ENCODE measurements at places on chromosomes 2 and 18.

GRCh38 chr2:227884511-227884947 lies 13.1 kb downstream of the DAW1 start:
- DNase-seq, result peak; percentile 13

GRCh38 chr2:230929381-230930148 lies 4.5 kb upstream of the GPR55 start:
- DNase-seq, result no peak

DNA sequence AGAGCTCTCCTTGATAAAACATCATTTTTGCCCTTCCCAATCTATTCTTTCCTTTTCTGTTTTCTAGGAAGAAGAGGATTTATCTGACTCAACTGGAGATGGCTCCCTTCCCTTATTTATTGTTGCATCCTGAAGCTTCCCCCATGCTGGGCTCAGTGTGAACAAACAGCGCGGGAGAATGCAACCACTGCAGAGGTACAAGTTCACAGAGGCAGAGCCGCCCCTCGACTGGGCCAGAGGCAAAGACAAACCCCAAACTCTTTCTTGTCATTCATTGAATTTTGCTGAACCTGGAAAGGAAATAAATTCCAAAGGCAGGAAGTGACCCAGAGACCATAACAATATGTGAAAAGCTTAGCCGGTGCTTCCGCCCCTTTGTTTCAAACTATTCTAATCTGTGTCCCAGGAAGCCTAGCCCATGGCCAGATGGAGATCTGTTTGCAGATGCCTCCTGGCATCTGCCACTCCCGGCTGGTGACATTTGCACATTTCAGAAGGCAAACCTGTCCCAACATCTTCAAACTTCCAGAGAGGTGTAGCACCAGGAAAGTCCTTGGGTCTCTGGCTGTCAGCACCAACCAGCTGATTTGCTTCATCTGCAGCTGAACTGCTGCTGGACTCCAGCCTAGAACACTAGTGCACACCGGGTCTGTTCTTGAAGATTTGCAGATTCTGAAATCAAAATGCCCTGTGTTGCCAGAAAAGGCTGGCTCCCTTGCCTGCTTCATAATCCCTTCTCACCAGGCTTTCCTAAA lies 79.4 kb upstream of the MAP4K3 start:
- no peak for DNase-seq

- peak; percentile 10 for DNase-seq
Measured at GRCh38 chr2:119028327-119029174, 86.6 kb downstream of the MARCO start.

GRCh38 chr2:189128970-189129369 lies 50.6 kb downstream of the COL5A2 start:
- no peak for DNase-seq

DNA sequence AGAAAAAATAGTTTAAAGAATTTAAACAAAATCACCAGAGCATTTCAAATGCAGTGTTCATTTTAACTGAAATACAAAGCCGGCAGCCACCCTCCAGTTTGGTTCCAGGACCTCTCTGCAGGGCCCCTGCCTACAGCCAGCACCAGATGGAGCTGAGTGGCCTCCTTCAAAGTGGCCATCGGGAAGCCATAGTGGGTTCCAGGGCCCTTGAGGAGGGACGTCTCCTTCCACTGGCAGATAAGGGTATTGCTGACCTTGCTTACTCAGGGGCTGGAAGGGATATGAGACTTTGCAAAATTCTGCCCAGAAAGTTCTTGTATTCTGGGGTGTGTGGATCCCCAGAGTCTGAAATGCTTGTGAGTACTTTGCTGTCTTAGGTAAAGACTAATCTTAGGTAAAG lies 205.2 kb upstream of the APCDD1 start:
- DNase-seq, result no peak

GRCh38 chr2:135820003-135820618 lies 16.9 kb downstream of the LCT start:
- peak; percentile 4 for DNase-seq

DNA sequence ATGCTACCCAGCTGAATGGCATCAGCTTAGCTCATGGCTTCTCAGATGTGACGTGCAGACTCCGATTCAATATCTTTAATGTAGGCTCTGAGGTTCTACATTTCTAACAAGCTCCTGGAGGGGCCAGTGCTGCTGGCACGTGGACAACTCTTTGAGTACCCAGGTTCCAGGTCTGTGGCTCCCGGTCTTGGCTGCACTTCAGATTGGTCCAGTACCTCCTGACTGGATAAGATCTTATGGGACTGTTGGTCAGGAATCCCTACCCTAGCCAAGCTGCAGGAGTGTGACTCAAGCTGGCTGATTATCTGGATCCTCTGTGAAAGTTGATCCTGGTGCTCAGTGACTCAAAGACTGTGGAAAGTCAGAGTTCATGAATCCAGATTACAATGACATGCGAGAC lies 222.1 kb downstream of the ANKRD30B start:
- DNase-seq, result no peak

DNA sequence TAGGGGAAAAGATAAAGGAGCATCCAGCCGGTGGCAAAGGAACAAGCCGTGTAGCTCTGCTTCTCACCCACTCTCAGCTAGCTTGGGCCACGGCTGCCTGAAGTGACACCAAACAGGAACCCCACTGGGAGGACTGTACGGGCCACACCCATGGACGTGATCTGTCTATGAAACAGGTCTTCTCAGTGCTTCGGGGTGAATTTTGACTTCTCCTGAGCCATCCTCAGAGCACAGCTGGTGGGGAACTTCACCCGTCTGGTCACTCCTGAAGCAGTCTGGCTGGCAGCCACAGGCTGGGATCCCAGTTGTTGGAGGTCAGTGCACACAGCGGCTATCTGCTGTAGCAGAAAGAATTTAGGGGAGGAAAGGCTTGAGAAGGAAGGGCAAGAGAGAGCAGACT lies 223.8 kb downstream of the FAM210A start:
- no peak for DNase-seq

DNA sequence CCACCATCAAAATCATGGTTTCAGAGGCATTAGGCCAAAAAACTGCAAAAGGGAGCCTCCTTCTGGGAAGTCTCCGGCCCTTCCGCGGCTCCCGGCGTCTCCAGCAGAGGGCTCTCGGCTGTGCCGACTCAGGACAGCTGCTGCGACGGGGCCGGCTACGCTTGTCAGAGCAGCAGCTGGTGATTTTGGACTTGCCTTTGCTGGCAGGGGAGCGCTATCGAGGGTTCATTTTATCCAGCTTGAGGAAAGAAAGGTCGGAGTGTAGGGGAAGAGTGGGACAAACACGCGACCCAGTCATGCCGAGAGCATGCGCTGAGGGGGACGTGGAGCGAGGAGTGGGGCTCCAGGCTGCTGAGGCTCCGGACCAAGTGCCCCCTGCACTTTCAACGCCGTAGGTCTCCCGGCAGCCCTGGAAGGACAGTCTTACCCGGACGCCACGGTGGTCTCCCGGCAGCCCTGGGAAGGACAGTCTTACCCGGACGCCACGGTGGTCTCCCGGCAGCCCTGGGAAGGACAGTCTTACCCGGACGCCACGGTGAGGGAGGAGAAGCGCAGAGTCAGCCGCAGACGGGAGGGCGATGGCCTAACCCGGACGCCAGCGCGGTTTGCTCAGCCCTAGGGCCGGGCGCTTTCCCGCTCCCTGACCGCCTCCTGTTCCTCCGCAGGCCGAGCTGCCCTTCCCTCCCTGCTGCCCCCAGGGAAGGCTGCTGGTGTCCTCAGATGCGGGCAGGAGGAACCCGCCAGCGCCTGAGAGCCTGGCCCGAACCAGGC lies 21.7 kb downstream of the DDX18 start:
- DNase-seq, result no peak

- DNase-seq, result no peak
Measured at GRCh38 chr2:40230707-40231432, 221.0 kb downstream of the SLC8A1 start.

- no peak for DNase-seq
Measured at GRCh38 chr2:41495050-41495449, 552.8 kb upstream of the PKDCC start.

DNA sequence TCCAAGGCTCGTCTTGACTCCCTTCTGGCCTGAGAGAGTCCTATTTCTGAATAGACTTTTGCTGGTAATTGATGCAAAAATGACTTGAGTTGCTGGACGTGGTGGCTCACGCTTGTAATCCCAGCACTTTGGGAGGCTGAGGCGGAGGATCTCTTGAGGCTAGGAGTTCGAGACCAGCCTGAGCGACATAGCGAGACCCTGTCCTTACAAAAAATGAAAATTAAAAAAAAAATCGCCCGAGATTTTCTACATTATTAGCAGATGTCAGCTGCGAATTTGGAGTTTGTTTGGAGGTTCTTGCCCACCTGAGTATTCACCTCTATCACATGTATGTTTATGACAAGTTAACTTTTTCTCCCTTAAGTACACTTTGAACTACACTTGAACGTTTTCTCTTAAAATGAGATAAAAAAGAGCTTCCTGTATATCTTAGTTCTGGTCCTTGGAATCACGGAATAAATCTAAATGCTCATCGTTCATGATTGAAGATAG lies 471 bp upstream of the C2orf42 start:
- DNase-seq, result no peak

GRCh38 chr2:46653539-46653938 lies 174.2 kb downstream of the TMEM247 start:
- DNase-seq, result no peak

DNA sequence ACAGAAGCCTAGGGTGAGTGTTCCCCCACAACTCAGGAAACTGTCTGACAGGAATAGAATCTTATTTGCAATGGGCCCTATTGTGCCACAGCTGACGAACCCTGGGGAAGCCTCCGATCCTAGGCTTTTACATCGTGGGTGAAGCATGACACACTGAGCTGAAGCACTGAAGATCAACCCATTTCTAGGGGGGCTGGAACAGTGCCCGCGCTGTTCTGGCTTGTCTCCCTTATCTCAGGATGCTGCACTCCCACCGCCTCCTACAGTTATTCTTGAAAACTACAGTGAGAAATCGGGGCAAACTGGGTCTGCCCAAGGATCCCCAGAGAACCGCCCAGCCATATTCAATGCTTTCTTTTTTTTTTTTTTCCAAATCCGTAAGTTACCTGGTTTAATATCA lies 41.1 kb downstream of the NETO1 start:
- no peak for DNase-seq

- no peak for DNase-seq
Measured at GRCh38 chr2:138640921-138641676, 139.1 kb downstream of the NXPH2 start.

- no peak for DNase-seq
Measured at GRCh38 chr2:175126661-175127060, 41.3 kb downstream of the ATF2 start.

DNA sequence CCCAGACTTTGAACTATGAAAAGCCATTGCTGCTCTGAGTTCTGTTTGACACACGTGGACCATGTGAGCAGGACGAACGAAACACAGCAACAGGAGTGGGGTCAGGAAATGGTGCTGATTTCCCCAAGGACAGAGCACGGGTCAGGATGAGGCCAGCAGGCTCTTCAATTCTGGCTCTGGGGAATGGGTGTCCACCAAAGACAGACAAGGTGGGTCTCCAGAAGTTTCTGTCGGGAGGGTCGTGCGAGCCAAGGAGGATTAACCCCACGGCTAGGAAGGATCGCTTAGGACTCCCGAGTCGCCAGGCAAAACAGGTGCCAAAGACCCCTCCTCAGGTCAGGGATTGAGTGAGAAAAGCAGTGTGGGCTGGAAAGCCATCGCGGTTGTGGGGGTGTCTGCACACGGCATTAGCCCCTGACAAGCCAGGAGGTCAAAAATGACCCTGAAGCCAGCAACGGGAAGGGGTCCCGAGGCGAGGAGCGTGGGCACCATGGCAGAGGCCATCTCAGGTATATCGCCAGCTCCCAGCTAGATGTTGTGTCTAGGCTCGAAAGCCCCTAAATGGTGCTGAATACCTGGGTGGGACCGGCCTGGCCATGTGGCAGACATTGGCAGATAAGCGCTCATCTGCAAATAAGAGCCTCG lies 213.9 kb upstream of the SALL3 start:
- no peak for DNase-seq

- DNase-seq, result no peak
Measured at GRCh38 chr18:74604774-74605173, 7.1 kb downstream of the ZNF407 start.

GRCh38 chr2:119755906-119756305 lies 3.8 kb upstream of the PTPN4 start:
- no peak for DNase-seq

GRCh38 chr2:192546565-192546964 lies 351.8 kb upstream of the TMEFF2 start:
- no peak for DNase-seq

- no peak for DNase-seq
Measured at GRCh38 chr2:108612514-108613183, 78.4 kb downstream of the LIMS1 start.

- no peak for DNase-seq
Measured at GRCh38 chr2:119823734-119824334, 64.1 kb downstream of the PTPN4 start.

DNA sequence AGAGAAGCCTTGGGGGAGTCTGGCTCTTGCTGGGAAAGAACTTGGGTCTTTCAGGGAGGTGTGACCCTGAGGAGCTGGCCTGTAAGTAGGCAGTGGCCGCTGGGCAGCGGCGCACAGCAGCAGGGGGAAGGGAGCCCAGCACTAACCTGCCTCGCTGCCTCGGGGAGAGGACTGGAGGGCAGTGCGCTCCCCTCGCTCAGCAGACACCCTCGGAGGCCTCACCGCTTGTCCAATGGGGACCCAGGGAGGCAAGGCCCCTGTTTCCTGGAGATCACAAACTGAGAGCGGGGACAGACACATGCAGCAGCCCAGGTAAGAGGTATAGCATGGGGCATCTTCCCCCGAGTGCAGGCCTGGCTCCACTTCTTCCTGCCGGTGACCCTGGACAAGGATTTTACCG lies 3.3 kb downstream of the DNMT3A start:
- DNase-seq, result no peak

DNA sequence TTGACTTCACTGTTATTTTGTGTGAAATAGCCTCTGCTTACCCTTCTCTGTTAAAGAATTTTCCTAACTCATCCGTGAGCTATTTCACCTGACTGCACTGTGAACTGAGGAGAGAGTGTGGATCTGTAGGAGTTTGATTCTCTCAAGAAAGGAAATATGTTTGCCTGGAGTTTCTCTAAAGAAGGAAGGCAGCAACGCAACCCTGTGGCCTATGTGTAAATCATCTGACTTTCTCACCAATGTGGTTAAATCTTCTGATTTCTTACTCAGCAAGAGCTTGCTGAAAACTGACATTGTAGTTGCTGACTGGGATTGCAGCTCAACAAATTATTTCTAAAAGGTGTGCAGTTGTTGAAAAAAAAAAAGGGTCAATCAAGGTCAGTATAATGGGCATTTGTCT lies 153.9 kb upstream of the PELI1 start:
- DNase-seq, result no peak

- DNase-seq, result no peak
Measured at GRCh38 chr2:112542984-112543661, 858 bp downstream of the POLR1B start.

DNA sequence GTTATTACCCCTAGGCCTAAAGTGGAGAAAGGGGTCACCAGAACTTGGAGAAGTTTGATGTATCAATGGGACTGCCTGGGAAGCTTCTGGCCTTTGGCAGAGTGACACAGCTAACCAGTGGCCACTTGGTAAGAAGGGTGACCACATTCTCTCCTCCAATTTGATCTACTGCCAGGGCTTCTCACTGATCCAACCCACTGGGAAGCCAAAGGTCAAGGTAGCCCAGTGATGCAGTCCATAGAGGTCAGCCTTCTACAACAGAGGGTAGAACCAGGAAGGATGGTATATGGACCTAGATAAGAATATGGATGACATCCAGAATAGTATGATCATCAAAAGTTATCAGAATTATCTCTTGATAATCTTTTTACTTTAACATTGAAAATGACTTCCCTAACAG lies 493.6 kb downstream of the NYAP2 start:
- DNase-seq, result no peak
